Fibroblast of skin of scalp (primary cell): ENCODE measurements at places on chromosomes 6 and 20.

- DNase-seq = no peak
Measured at GRCh38 chr6:156864557-156864956, 87.4 kb downstream of the ARID1B start.

DNA sequence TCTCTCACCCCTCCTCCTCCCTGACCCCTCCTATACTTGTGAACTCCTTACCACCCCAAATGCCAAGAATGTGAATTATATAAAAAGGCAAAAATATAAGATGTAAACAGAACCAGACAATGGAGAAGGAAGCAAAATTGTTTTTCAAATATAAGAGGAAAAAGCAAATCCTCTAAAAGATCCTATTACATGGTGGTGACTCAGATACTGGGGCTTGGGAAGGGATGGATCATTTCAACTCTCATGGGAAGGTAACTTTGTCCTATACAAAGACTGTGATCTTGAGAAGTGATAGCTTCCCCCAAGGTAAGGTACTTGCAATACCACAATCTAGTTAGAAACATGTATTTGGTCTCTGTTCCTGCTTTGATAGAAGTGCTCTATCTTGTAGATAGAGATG, 24.6 kb upstream of the TNFRSF21 start:
- no peak for DNase-seq

DNA sequence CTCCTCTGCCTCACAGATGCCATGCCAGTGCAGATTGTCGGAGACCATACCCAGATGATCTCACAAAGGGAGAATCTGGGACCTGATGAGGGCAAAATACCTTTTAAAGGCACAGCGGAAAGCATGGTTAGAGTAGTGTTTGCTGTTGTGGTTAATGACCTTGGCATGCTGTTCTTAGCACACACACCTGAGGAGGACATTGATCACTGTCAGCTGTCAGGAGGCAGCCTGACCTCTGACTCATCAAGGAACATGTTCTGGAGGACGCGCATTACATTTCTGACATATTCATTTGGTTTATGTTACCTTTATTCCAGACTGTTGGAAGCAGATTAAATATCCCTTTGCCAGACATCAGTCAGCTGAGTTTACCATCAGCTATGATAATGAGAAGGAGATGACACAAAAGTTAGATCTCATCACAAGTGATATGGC, 57.1 kb downstream of the GOPC start:
- DNase-seq = no peak

DNA sequence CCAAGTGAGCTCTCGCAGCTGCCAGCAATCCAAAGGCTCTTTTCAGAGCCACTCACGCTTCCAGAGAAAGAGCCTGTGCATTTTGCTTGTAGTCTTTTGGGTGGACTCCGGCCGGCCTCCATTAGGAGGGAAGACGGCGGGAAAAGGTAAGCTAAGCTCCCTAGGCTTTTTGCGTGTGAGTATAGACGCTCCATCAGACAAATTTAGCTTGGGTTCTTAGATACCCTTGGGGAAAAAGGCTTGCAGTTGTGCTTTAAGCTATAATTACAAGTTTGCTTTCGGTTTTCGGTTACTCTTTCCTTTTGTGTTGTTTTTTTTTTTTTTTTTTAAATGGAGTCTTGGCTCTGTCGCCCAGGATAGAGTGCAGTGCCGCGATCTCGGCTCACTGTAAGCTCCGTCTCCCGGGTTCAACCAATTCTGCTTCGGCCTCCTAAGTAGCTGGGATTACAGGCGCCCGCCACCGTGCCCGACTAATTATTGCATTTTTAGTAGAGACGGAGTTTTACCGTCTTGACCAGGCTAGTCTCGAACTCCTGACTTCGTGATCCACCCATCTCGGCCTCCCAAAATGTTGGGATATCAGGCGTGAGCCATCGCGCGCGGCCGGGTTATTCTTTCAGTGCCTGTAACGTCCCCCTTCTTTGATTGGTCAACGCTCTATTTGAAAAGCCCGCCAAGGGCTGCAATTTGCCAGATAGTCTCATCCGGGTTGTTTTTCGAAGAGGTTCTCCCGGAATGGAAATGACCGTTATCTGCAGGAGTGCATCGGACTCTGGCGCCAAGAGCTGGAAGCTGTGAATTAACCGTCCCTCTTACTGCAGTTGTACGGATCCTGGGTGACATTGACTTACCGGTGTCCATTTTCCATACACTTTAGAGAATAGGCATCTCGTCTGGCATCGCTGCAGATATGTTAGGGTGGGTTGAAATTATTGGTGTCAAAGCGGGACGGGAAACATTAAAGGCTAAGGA, 18.1 kb downstream of the OR2B2 start:
- peak; percentile 97 for DNase-seq

DNA sequence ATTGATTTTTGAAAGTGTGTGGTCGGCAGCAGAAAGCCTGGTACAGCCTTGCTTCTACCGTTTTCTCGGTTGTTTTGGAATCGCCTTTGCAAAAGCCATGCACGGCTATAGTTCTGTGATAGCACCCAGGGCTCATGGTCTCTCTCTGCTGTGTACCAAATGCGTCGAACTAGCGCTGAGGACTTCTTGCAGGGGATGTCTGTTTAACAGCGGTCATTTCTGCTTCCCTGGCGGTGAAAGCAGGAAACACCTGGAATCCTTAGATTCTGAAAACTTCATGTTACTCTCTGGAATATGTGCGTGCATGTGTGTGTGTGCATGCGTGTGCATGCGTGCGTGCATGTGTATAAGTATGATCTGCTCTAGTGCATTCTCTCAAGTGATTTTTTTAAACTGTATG, 26.1 kb upstream of the GCNT2 start:
- DNase-seq = no peak

DNA sequence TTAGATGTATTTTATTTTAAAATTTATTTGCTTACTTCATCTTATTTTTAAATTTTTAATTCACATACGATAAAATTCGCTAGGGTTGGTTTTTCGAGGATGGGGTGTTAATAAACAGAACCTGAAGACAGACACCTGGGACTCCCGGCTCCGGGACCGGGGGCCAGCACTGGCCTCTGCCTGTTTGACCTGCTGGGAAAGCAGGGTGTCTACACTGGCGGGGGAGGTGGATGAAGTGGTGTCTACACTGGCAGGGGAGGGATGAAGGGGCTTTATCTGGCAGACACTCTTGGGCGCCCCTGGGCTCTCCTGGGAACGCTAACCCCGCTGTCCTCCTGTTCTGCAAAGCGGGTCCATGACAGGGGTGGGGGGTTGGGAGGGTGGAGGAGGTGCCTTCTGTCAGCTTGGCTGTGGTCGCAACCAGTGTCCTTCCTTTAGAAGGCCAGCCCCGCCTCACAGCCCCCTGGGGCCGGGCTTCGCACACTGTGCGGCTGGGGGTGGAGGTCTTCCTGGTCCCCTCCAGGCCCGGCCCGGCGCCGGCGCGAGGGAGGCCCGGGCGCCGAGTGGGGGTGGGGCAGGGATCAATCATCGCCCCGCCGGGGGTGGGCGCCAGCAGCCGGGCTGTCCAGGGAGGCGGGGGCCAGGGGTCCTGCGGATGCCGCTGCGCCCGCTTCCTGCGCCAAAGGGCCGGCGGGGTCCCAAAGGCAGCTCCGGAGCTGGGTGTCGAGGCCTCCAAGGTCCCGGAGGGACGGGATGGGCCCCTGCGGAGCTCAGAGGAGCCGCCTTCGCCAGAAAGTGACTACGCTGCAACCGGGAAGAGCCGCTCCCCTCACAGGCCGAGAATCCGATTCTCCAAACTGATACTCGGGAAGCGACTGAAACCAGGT, 1.8 kb downstream of the GATA5 start:
- DNase-seq = no peak

DNA sequence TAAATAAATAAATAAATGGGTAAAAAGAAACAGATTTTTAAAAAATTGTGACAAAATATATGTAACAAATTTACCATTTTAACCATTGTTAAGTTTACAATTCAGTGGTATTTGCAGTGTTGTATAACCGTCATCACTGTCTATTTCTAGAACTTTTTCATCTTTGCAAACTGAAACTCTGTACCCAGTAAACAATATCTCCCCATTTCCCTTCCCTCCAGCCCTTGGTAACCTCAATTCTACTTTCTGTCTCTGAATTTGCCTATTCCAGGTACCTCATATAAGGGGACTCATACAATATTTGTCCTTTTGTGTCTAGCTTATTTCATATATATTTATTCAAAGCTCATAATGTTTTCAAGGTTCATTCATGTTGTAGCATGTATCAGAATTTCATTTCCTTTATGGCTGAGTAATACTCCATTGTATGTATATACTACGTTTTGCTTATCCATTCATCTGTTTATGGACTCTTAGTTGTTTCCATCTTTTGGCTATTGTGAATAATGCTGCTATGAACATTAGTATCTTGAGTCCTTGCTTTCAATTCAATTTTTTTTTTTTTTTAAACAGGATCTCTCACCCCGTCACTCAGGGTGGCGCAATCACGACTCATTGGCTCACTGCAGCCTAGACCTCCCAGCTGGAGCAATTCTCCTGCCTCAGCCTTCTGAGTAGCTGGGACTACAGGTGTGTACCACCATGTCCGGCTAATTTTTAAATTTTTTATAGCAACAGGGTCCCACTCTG, 8.9 kb downstream of the MANBAL start:
- DNase-seq = peak; percentile 65

GRCh38 chr6:33820243-33820642, 16.4 kb upstream of the MLN start:
- DNase-seq = no peak

- DNase-seq = no peak
Measured at GRCh38 chr6:88556663-88557062, 390.5 kb upstream of the CNR1 start.

DNA sequence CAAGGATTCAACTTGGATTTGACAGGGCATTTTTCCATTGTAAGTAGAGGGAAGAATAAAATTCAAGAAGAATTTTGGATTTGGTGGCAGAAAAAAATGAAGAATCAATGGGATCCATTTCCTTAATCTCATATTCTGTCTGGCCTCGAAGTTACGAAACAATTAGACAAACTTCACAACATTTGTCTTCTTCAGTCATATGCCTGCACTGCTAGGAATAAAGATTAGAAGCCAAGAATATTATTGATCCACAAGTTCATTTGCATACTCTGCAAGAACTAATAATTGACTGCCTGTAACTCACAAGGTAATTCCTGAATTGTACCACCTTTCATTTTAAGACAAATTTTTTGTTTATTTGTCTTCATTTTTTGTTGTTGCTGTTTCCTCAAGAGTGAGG, 486.2 kb downstream of the HAO1 start:
- no peak for DNase-seq

DNA sequence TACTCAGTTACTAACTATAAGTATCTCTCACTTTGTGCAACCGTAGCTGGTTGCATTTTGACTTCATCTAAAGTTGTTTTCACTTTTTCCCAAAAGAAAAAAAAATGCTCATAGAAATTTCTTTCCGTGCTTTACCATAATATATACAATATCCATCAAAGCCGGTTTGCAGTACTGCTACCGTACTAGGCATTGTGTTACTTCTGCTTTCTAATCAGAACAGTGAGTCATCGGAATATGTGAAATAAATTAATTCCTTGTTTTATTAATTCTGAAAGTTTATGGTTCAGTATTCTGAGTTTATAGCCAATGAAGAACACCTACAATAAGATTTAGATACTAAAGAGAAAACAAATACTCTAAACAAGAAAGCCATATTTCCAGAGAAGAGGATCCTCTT, 72.5 kb downstream of the TNFRSF21 start:
- DNase-seq = no peak

- no peak for DNase-seq
Measured at GRCh38 chr6:44454198-44454597, 66.7 kb downstream of the CDC5L start.

DNA sequence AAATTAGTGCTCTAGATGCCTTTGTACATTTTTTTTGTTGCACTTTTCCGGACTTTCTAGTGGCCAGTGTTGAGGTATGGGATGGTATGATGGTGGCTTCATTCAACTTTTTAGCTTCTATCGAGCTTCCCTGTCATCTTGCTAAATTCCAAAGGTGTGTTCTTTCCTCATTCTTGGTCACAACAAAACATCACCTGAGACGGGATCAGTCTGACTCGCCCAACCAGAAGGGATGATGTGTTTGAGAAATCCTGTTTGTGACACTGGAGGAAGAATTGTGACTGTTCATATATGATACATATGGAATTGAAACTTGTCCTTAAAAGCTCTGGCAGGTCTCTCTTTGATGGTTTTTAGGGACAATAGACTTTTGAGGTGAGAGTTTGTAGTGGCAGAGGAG, 33.8 kb downstream of the KCNS1 start:
- no peak for DNase-seq

- no peak for DNase-seq
Measured at GRCh38 chr20:19520261-19520660, 237.8 kb upstream of the RIN2 start.

GRCh38 chr6:17881085-17881858, 106.2 kb downstream of the KIF13A start:
- DNase-seq = peak; percentile 27

DNA sequence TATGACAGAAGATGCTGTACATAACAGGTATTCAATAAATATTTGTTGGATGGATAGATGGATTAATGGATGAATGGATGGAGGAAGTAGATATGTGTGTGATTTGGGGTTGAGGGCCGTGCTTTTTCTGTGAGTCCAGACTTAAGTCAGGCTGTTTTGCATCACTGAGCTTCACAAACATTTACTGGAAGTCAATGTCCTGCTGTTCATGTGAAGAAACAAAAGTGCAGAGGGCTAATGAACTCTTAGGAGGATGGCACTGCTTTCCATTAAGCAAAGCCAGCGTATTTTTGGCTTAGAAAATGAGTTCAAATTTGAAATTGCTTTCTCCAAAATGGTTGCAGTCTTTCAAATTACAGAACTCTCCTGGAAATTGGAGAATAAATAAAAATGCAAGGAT, 260.6 kb upstream of the SASH1 start:
- DNase-seq = no peak

- no peak for DNase-seq
Measured at GRCh38 chr20:59008715-59009336, 1.8 kb upstream of the CTSZ start.

GRCh38 chr6:18347866-18348265, 39.3 kb upstream of the RNF144B start:
- no peak for DNase-seq

DNA sequence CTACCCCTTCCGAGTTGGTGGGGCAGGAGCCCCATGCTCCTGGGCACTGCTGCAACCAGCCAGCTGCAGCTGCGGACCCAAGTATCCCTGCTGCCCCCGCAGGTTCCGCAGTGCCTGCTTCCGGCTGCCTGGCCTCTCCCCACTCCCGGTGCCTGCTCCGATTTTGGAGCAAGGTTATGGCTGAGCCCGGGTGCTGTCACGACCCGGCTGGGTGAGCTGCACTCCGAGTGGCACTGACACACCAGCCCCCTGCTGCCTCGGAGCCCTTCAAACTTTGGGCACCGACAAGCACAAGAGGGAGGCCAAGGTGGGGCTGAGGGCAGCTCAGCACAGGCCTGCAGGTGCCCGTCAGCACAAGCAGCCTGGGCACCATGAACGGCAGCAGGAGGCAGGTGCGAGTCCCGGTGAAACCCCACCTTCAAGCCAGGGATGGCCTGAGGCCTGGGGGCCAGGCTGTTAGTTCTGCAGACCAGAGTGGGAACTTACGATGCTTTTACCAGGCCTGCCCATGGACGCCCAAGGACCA, 25.9 kb upstream of the HACE1 start:
- no peak for DNase-seq

GRCh38 chr20:62739581-62740285, 31.1 kb downstream of the NTSR1 start:
- DNase-seq = no peak
